CD8-positive, alpha-beta T cell (primary cell): ENCODE measurements at places on chromosomes 7 and 10.

DNA sequence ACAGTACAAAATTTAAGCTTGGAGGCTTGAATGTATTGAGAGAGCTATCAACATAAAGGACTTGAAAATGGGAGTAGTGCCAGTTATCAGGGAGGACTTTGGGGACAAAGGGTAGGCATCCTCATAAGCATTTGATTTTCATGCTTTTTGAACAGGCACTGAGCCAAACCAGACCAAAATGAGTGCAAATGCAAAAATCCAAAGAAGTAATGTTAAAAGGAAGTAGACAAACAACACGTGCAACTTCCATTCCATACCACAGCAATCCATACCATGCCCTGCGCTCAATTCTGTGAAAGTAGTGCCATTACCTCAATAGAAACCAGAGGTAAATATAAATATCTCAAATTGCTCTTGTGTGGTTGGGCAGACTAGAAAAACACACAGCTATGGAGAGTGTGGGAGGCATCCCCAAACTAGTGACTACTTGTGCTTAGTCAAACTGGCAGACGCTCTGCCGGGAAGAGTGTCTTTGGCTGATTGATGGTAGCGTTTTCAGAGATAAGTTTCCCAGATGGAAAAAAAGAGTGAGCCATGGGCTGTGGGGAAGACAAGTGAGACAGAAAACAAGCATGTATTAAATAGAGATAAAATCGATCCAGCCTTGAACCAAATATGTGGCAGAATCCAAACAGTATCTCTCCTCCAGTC lies 161.5 kb downstream of the CREB5 start:
- DNase-seq: no peak

DNA sequence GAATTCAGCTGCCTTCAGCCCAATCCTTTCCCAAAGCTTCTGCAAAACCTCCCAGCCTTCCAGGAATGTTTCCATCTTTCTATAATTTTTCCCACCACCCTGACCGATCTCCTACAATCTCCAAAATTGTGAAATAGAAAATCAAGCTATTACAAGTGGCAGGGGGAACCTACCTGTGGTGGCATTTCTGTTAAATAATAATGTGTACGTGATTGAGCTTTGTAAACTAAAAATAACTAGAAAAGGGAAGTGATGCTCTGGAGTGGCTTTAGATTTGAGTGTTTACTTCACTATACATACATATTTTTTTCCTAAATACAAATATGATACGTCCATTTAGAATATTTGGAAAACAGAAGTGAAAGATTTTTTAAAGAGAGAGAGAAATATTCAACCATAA lies 593.6 kb downstream of the GRM8 start:
- DNase-seq: no peak

GRCh38 chr7:73612598-73613269 lies 11.6 kb downstream of the MLXIPL start:
- DNase-seq: no peak

DNA sequence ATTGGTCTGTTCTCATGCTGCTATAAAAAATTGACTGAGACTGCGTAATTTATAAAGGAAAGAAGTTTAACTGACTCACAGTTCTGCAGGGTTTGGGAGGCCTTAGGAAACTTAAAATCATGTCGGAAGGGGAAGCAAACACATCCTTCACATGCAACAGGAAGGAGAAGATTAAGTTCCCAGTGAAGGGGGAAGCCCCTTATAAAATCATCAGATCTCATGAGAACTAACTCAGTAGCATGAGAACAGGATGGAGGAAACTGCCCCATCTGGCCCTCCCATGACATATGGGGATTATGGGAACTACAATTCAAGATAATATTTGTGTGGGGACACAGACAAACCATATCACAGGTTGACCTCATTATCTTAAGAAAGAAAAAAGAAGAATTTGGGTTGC lies 134.5 kb downstream of the PPP1R3A start:
- DNase-seq: no peak

GRCh38 chr10:71763352-71764127 lies 9.8 kb downstream of the VSIR start:
- DNase-seq: no peak

DNA sequence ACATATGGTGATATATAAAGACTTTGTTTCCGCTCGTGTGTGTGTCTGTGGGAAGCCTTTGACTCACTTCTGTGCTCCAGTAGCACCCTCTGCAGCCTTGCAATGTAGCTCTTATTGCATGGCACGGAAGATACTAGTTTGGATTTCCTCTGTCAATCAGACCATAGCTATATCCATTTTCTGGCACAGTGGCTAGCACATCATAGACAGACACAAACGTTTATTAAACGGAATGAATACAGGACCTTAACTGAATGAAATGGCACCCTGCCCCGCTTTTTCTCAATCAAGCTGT lies 124.0 kb upstream of the PTPN20 start:
- peak; percentile 29 for DNase-seq

DNA sequence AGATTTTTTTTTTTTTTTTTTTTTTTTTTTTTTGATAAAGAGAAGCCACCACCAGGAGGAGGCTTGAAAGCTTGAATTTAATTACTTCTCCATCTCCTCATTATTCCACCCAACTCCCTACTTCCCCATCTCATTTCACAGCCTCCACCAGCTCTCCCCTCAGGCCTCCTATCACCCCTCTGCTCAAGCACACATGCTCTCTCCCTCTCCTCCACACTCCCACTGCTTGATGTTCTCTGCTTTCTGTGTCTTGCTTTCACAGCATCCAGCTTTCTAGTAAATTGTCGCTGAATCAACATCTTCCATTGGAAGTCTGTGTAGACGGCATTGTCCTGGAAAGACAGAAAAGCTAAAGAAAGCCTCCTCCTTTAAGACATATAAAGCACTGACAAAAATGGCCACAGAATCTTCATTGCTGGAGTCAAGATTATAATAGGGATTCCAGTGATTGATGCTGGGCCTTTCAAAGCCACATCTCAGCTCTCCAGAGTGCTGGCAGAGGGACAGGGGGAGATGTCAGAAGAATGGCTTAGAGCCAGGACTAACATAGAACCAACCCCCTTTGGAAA lies 58.3 kb downstream of the DOCK4 start:
- no peak for DNase-seq

DNA sequence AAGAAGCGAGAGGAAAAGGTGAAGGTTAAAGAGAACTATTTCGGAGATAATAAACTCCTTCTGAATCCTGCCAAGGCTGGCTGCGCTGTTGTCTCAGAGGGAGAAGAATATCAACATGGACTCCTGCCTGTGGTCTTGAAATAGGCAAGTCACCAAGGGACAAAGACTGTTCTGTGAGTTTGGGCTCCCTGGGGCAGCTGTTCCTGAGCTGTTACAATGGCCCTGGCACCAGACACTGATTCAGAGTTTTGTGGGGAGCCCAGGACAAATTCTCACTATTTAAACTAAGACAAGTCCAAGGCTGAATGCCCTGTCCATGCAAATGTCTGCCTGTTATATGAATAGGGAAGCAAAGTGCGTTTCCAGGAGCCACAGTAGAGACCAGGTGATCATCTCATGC lies 81.4 kb downstream of the PRPF18 start:
- no peak for DNase-seq
